ENCODE measurements at places on chromosomes 6 and 20. TPM values are rescaled to one million over a fixed set of nuclear protein-coding genes. Genes with fewer than 3 reads are reported as not detected.

DNA sequence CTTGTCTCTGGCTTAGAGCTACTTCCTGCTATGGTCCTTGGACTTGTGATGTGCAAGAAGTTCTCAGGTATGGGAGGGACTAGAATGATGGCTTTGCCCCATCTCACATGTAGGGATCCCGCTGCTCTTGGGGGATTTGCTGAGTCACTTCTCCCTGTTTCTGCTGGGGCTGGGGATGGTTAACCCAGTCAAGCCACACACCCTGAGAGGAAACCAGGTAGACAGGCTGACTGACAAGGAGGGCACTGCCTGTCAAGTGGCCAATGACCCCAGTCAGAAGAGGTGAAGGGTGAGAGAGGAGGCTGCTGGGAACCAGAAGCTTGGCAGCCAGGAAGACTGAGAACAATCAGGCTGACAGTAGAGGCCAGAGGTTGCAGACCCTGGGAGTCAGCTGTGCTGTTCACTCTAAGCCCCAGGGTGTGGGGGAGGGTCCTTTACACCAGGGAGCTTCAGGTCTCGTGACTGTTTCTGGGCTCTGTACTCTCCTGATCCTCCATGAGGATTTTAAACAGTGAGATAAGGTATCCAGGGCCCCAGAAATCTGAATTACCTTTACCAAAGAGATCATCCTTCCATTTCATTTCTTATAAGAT, 34.6 kb downstream of the HLA-F start:
- no peak for DNase-seq

GRCh38 chr6:43937236-43938177, 167.5 kb downstream of the VEGFA start:
- DNase-seq, result no peak

DNA sequence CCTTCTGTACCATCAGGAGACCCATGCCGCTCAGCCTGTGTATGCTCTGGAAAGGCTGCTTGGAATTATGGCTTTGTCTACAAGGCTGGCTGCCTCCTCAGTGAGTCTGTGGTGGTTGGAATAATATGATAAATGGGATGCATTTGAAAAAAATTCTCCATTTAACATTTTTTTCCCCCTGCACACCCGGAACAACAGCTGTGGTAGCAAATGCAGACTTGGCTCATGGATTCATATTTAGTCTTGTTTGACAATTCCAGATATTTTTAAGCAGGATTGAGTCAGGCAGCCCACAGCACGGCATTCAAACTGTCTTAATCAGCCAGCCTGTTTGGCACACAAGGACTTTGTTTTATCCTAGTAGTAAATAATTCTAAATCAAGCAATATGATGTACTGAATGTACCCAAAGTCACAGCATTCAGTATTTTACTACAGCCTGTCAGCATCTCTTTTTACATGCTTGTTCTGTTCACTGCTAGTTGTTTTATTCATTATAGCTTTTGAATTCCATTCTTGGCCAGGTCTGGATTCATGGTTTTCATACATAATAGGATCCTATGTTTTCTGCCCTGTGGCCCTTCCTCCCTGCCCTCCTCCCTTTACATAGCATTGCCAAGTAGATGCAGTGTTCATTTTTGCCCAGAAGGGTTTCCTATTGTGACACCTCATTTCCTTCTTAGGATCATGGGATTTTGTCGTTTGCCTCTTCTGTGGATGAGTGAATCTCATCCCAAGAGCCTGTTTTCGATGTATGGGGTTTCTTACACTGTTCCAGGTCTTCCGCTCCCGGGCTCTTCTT, 68.1 kb downstream of the LRRC1 start:
- DNase-seq, result no peak

DNA sequence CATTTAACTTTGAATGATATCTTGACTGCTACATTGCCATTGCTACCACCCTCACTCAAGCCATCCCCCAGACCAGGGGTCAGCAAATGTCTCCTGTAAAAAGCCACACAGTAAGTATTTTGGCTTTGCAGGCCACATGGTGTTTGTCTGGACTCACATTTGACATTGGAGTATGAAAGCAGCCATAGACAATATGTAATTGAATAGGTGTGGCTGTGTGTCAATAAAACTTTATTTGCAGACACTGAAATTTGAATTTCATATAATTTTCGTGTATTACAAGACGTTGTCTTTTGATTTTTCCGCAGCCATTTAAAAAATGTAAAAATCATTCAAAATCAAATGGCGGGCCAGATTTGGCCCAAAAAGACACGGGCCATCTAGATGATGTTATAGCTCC, 36.3 kb upstream of the OCSTAMP start:
- no peak for DNase-seq

GRCh38 chr20:47989957-47990356, 204.7 kb upstream of the SULF2 start:
- no peak for DNase-seq

DNA sequence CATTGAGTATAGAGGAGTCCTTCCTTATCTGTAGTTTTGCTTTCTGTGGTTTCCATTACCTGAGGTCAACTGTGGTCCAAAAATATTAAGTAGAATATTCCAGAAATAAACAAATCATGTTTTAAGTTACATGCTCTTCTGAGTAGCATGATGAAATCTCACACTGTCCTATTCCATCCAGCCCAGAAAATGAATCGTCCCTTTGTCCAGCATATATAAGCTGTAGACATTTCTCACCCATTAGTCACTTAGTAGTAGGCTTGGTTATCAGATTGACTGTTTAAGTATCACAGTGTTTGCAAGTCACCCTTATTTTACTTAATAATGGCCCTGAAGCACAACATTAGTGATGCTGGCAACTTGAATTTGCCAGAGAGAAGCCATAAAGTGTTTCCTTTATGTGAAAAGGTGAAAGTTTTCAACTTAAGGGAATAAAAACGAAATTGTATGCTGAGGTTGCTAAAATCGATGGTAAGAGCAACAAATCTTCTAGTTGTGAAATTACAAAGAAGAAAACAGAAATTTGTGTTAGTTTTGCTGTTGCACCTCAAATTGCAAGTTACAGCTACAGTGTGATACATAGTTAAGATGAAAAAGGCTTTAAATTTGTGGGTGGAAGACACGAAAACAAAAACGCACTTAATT, 198.6 kb upstream of the SIM1 start:
- no peak for DNase-seq

GRCh38 chr6:85672050-85672449, 29.4 kb upstream of the SYNCRIP start:
- DNase-seq, result no peak

GRCh38 chr6:154274168-154274567, 82.4 kb downstream of the IPCEF1 start:
- no peak for DNase-seq

DNA sequence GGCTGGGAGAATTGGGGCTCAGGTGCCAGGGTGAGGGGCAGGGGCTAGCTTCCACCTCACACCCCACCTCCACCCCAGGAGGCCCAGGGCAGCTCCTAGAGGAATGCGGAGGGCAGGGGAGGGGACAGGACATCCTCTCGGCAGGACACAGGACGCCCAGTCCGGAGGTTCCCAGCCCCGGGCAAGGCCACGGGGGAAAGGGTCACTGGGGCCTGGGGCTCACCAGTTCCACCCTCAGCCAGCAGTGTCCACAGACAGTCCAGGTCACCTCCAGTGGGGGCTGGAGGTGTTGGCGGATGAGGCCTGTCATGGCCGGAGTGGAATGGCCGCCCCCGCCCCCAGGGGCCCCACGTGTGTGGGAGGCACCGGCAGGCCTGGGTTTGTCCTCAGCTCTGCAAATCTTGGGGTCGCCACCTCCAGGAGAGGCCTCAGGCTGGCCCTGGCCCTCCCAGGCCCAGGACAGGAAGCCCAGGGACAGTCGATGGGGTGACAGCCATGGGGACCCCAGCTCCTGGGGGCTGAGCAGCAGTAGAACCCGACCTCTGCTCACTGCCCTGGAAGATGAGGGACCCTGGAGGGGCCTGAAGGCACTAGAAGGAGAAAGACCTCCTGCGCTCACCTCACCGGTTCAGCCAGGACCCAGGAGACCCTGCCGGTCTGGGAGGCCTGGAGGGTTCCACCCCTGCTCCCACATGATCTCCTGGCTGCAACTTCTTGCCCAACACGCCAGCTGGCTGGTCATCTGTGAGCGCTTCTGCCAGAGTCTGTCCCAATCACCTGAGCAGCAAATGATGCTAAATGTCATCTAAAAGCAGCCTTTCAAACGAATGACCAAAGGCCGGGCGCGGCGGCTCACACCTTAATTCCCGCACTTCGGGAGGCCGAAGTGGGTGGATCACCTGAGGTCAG, 13.0 kb upstream of the ABHD16B start:
- no peak for DNase-seq

GRCh38 chr6:75800133-75800532, 51.1 kb downstream of the MYO6 start:
- DNase-seq, result no peak

GRCh38 chr6:108167449-108168089, 1.7 kb downstream of the NR2E1 start:
- DNase-seq, result no peak

Gene IL17A
- polyA plus RNA-seq, result not detected

Gene SCUBE3
- polyA plus RNA-seq, result 0.12 TPM

Gene ADTRP
- 109 TPM for polyA plus RNA-seq

Gene FGD2
- polyA plus RNA-seq, result 0.38 TPM

Gene FAM110A
- polyA plus RNA-seq, result 11.9 TPM

Gene EYA4
- not detected for polyA plus RNA-seq

Gene HLA-DRA
- 7.8 TPM for polyA plus RNA-seq

Gene THBD
- polyA plus RNA-seq, result not detected

Gene TGM3
- polyA plus RNA-seq, result not detected
